ENCODE measurements at places on chromosomes 2 and 18.

DNA sequence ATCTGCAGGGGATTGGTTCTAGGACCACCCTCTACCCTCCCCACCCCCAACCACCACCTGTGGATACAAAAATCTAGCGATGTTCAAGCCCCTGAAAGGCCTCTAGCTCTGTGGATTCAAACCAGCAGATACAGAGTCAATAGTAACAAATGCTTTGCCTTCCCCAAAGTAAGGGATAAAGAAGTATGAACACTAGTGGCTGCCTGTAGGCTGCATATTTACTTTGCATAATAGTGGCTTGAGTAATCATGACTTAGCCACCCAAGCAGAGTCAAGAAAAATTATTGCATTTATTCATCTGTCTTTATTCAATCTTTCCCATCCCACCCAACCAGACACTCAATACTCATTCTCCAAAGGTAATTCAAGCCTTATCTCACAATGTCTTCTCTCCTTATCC is 43.8 kb downstream of the SOCS6 start:
- DNase-seq, result no peak

- DNase-seq, result peak; percentile 92
Observed at GRCh38 chr2:172052000-172052983, 33.0 kb upstream of the DLX1 start.

DNA sequence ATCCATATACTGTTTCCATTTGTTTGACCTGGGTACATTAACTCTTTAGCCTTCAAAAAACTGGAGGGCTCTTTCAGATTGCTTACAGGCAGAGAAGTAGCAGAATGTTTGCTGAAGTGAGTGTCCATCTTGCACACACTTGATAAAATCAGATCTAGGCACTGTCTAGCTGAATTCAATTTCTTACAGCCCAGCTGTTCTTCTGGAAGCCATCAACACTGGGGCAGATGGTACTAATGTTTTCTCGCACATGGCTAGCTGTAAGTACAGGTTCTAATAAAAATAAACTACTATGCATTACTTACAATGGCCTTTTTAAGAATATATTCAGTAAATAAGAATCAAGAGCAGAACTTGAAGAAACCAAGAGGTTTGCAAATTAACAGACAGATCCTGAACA is 175.9 kb downstream of the NBAS start:
- no peak for DNase-seq

GRCh38 chr2:137672989-137673552 is 291.2 kb upstream of the HNMT start:
- no peak for DNase-seq

- DNase-seq, result no peak
Observed at GRCh38 chr2:127762846-127763245, 48.1 kb downstream of the WDR33 start.

- DNase-seq, result no peak
Observed at GRCh38 chr2:60071490-60071831, 482.0 kb downstream of the BCL11A start.

DNA sequence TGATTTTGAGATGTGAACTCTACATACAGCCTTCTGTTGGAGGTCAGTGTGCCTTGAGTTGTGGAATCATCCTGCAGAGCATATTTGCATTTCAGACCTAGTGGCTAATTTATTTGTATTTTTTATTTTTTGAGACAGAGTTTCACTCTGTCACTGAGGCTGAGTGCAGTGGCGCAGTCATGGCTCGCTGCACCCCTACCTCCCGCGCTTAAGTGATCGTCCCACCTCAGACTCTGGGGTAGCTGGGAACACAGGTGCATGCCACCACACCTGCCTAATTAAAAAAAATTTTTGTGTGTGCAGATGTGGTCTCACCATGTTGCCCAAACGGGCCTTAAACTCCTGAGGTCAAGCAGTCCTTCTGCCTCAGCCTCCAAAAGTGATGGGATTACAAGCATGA is 104.4 kb downstream of the ASXL3 start:
- no peak for DNase-seq

GRCh38 chr2:167929484-167929883 is 317.9 kb downstream of the STK39 start:
- DNase-seq, result no peak

- no peak for DNase-seq
Observed at GRCh38 chr2:174744111-174744510, 20.2 kb downstream of the CHRNA1 start.

GRCh38 chr18:9806905-9807304 is 78.9 kb upstream of the TXNDC2 start:
- DNase-seq, result no peak

GRCh38 chr2:114727012-114727411 is 284.6 kb downstream of the DPP10 start:
- DNase-seq, result no peak

GRCh38 chr18:31206787-31207381 is 44.2 kb upstream of the DSC1 start:
- peak; percentile 99 for DNase-seq

GRCh38 chr2:72926368-72926767 is 9.0 kb downstream of the EMX1 start:
- no peak for DNase-seq

GRCh38 chr2:33577668-33578067 is 21.4 kb downstream of the FAM98A start:
- no peak for DNase-seq

DNA sequence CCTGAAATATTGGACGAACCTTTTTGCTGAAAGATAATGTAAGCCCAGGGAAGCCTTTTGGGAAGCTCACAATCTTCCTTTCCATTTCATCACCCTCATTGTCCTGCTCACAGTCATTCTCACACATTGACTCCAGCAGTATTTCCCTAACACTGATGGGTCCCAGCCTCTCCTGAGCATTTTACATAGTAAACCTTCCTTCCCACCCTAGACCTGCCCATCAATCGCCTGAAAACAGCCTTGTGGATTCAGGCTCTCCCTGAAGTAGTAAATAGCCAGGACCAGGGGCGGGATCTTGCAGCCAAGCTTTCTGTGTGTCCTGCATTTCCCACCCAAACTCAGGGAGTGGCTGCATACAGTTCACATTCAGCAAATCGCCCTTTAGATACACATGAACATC is 149.9 kb downstream of the CYRIA start:
- no peak for DNase-seq

DNA sequence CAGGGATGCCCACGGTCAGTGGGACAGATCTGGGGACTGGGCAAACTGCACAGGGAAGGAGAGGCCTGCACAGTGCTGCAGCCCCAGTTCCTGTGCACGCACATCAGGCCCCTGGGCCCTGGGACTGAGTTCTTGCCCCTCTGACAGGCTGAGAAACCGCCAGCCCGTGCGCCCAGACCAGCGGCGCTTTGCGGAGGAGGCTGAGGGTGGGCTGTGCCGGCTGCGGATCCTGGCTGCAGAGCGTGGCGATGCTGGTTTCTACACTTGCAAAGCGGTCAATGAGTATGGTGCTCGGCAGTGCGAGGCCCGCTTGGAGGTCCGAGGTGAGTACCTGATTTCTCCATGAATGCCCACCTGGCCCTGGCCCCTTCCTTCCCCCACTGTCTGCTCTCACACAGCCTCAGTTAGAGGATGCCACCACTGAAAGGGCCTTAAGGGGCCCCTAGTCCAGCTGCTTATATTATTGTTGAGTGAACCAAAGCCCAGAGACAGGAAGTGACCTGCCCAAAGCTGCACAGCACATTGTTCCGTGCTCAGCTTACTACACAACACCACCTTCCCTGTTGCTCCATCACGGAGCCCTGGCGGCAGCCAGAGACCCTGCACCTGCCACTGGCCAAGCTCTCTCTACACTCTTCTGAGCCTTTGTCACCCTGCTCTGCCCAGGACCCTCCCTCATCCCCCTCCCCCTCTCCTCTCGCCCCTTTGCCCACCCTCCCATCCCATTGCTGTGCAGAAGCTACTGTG is 29.8 kb downstream of the SPEG start:
- DNase-seq, result no peak

DNA sequence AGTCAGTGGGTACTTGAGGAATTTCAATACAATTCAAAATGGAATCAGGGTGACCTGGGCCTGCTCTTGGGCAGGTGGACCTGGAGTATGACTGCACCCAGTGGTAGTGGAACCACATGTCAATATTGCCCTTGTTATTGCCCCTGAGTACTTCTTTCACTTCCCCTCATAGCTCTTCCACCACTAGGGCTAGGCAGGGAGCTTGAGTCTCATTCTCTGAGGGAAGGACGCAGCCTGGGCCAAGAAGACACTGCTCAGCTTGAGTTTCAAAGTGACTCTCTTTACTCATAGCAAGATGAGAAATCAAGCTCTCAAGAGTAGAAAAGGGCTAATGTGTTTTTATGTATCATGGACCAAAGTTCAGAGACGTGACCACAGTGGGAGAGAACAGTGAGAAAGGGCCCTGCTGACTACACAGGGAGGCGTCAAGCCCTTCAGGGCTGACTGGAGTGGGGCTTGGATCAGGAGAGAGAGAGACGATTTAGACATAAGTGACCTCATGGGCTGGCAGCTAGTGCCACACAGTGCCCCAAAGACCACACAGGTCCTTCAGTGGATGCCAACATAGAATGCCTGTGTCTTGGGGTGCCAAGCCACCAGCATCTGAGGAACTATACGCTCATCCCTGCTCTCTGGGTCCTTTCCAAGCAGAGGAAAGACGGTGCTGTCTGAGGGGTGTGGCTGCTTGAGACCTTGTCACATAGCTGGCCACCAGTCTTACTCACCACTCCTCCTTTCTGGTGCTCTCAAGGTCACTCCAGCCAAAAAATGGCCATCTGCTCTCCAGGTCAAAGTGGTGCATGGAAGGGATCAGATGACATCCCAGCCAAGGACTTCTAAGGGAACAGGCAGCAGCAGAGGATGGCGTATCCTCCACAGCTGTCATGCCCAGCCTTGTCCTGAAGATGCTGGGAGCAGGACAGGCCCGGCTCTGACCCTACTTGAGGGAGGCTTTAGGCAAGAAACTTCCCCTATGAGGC is 13.0 kb downstream of the PTMA start:
- no peak for DNase-seq

DNA sequence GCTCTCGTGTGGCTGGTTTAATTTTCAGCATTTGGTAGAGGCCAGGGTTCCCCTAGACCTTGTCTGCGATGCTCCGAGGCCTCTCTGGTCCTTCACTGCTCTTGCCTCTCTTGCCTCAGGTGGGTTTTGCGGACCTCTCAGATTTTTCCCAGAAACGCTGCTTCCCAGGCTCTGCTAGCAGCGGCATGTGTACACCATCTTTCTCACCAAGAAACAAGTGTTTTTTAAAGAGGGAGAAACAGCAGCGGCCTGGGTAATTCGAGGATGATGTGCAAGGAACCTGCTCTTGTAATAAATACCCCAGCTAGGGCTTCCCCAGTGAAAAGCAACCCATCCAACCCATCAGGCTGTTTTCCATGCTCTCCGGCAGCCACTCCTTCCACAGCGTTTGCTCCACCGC is 33.5 kb upstream of the COL6A3 start:
- no peak for DNase-seq

- peak; percentile 9 for DNase-seq
Observed at GRCh38 chr2:58131191-58132011, 84.8 kb downstream of the VRK2 start.

DNA sequence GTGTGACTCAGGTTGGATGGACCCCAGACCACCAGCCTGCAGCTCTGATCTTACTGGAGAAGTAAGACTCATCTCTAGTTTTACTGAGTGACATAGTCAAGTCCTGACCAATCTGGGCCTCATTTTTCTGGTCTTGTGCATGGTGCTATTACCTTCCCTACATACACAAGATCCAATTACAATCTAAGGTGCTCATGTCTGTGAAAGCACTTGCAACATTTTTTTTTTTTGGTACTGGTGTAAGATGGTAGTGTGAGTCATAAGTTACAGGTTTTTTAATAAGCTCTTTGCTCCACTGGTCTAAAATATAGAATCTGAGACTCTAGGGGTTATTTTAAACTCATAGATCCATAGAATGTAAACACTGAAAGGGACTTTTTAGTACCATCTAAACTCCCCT is 117.3 kb upstream of the EFEMP1 start:
- DNase-seq, result no peak

GRCh38 chr2:137952586-137953129 is 11.6 kb upstream of the HNMT start:
- no peak for DNase-seq

GRCh38 chr18:36158266-36158867 is 28.7 kb downstream of the ELP2 start:
- no peak for DNase-seq

GRCh38 chr2:128264881-128265607 is 53.6 kb downstream of the HS6ST1 start:
- no peak for DNase-seq

DNA sequence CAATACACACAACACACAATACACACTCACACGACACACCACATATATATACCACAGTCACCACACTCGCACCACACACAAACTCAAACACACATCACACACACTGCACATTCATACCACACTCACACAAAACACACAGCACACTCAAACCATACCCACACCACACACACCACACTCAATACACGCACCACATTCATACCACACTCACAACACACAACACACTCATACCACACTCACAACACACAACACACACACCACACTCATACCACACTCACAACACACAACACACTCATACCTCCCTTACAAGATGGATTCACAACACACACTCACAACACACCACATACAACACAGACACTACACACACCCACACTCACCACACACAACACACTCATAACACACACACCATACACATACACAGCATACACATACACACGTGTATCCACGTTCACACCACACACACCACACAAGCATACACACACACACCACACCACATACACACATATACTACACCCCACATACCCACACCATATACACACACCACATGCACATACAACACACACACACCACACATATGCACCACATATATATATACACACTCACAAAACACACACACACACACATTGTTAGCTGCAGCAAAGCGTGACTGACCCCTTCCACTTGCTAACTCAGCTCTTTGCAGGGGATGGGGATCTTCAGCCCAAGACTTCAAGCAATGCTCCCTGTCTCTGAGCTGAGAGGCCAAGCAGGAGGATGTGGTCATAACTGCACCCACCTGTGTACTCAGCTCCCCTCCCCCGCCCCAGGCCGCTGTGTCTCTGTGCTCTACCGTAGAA is 59.0 kb downstream of the SDC1 start:
- no peak for DNase-seq

GRCh38 chr2:149021761-149022160 is 16.7 kb upstream of the LYPD6B start:
- DNase-seq, result no peak
